ENCODE measurements at places on chromosomes 12 and 14.

- DNase-seq, result no peak
Observed at GRCh38 chr14:39876916-39877315, 444.7 kb upstream of the FBXO33 start.

DNA sequence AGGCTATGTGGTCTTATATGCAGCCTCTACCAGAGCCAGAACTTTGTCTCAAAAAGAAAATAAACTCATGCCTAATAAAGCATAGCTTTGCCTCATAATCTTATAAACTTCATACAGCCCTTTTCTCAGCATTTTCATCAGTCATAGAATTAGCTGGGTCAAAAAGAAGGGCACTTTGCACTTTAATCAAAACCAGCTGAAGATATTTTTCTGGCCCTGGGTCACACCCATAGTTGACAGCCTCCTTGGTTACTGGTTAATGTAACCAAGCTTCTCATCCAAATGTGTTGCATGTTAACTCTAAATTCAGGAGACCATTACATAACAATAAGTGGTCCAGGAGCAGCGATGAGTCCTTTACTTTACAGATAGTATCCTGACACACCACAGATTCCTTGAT lies 558.2 kb downstream of the FLRT2 start:
- DNase-seq, result no peak

- DNase-seq, result no peak
Observed at GRCh38 chr12:84413656-84414055, 498.9 kb downstream of the SLC6A15 start.

GRCh38 chr14:33068040-33068439 lies 129.4 kb downstream of the NPAS3 start:
- no peak for DNase-seq

DNA sequence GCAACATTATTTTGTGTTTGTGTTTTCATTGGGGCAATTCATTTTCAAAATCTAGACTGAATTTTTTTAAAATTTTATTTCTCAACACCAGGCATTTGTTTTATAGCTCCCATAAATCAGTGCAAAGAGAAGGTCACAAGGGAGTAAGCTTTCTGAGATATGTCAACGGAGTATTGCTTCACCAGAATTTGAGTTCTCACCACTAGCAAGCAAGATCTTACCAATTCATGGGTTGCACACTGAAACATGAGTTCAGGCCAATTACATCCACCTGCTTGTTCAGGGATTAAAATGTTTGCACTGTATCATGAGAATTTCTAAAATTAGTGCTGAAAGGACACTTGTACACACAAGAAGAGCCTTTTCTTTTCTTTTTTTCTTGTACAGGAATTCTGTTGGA lies 121.9 kb downstream of the CAND1 start:
- no peak for DNase-seq

DNA sequence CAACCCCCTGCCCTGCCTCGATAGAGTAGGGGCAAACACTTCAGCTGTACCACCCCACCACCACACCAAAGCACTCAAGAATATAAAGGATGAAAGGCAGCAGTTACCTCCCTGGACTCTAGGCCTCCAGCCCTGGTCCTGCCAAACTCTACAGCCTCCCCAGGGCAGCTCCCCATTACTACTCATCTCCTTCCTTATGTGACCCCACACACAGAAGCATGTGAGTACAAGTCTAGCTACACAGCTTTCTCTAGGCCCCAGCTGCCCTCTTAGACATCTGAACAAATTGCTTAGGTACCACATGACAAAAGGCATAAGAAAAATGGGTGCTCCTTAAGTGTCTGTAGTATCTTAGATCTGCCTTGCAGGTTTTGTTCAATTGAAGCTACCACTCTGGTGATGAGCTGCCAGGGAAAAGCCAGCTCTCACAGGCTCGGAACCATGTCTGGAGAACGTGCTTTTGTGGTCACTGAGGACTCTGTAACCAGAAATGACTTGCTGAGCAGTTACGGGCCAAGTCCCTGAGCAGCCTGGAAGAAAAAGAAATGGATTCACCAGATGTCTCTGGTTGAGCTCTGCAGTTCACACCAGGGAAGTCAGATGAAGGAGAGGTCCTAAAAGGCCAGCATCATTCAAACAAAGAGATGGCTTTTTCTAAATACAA lies 32.8 kb downstream of the FMNL3 start:
- no peak for DNase-seq

DNA sequence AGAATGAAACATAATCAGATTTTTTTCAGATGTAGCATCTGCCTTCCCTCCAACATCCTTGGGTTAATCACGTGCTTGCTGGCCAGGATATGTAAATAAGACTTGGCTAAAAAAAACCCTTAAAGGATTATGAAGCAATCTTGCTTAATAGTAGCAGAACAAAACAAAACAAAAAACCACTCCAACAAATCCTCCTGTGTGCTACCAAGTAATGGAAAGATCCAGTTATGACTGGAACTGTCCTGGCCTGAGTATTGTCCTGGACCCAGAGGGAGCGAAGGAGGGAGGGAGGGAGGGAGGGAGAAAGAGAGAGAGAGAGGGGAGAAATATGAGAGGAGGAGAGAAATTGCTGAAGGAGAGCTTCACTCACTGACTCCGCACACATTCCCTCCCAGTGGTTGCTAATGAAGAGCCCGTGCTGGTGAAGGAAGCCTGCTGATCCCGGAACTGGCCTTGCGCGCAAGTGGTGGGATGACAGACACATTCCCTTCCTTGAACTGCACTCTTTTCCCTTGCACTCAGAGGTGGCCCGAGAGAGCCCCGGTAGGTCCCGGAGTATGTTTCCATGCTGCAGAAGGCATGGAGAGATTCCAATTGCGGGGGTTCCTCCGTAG lies 57.2 kb downstream of the HMGA2 start:
- no peak for DNase-seq

- DNase-seq, result no peak
Observed at GRCh38 chr14:98366429-98366828, 905.6 kb downstream of the BCL11B start.

- DNase-seq, result no peak
Observed at GRCh38 chr14:88983755-88984154, 159.3 kb downstream of the TTC8 start.

DNA sequence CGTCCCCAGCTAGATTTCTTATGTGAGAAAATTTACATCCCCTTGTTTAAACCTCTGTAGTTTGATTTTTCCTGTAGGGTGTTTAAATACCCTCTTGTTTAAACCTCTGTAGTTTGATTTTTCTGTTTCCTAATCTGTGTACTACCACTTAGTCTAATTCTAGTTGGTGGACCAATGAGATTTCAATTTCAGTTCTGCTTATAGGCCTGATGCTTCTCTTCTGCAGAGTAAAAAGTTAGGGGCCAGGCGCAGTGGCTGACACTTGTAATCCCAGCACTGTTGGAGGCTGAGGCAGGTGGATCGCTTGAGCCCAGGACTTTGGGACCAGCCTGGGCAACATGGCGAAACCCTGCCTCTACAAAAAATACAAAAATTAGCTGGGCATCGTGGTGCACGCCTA lies 11.5 kb downstream of the UBC start:
- DNase-seq, result no peak

- no peak for DNase-seq
Observed at GRCh38 chr12:46855760-46856159, 30.0 kb upstream of the SLC38A4 start.

- DNase-seq, result no peak
Observed at GRCh38 chr12:69698769-69699540, at the start of gene BEST3. BEST3 (minus strand) TSS chr12:69699303; CDS start chr12:69697798, 1,505 bp downstream.

GRCh38 chr12:12704593-12705230 lies 8.7 kb upstream of the GPR19 start:
- no peak for DNase-seq

- no peak for DNase-seq
Observed at GRCh38 chr14:104301731-104302460, 163.5 kb downstream of the KIF26A start.

GRCh38 chr12:6284273-6284672 lies 26.2 kb upstream of the PLEKHG6 start:
- no peak for DNase-seq

DNA sequence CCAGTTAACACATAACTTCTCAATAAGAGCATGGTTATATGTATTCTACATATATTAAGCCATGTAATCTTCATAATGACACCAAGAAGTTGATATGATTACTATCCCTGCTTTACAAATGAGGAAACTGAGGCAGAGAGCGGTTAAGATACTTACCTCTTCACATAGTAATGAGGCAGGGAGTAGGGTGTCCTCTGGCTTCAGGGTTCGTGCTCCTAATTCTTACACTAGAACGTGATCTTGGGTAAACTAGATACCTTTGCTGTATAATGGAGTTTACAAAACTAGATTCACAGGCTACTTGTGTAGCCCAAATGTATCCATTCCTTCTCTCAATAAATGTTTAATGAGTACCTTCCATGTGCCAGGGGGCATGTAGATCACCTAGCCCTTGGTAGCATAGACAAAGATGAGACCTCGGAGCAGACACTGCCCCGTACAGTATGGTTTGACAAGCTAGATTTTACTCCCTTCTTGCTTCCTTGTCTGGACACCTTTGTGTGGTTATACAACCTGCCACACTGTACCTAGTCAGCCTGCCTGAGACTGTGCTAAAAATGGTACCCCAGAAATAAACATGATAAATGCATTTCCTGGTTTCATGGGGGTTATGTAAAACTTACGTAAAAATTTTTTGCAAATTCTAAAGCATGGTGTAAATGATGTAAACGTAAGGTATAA lies 991.8 kb downstream of the VRK1 start:
- DNase-seq, result no peak

DNA sequence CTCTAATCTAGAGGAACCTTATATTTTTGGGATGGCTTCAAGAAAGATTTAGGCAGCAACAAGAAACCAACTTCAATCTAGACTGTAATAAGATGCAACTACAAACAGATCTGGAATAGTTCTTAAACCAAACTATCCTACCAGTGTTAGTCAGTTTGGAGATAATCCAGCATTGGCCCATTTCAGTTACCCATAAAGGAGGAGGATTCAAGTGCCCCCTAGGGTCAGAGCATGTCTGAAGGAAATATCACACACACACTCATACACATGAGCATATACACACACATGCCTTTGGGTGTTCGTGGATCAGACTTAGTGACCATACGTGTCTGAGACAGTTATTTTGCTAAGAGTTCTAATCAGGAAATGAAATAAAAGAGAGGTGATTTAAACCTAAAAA lies 261.2 kb downstream of the ADAMTS20 start:
- no peak for DNase-seq

DNA sequence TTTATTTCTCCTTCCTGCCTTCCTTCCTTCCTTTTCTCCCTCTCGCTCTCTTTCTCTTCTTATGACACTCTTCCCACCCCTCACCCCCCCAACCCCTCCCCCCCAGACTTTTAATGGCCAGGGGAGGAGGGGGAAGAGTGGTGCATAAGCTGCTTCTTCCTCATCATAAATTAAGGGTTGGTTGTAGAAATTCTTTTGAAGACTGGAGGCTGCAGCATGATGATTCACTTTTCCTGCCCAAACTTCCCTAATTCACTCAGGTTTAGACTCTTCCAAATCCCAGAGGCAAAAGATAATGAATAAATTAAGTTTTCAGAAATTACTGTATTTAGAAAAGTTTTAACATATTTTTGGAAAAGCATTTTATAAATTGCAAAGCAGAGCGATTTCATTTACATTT lies 58.2 kb downstream of the GRIP1 start:
- DNase-seq, result no peak
